T-helper 17 cell (primary cell): ENCODE measurements at places on chromosomes 3 and 15.

DNA sequence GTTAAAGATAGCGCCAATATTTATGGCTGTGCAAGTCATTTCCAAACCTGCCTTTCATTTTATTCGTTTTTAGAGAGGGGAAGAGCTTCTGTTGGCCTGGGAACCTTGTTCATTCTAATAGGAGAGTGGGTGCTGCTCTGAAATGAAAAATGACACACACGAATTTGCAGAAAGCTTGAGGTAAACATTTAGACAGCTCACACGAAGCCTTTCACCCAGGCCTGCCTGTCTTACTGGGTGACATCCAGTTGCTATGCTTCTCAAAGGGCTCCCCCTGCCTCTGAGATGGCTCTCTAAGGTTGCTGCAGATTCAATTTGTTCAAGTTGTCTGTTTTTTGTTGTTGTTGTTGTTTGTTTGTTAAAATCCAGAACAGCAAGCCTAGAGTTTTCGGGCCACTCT is 18.2 kb downstream of the PEX5L start:
- no peak for DNase-seq

GRCh38 chr3:175310046-175310445 is 450.9 kb downstream of the NAALADL2 start:
- DNase-seq: no peak

GRCh38 chr3:41682996-41683395 is 278.9 kb downstream of the ULK4 start:
- no peak for DNase-seq

GRCh38 chr3:168863561-168863960 is 767.8 kb upstream of the GOLIM4 start:
- no peak for DNase-seq

DNA sequence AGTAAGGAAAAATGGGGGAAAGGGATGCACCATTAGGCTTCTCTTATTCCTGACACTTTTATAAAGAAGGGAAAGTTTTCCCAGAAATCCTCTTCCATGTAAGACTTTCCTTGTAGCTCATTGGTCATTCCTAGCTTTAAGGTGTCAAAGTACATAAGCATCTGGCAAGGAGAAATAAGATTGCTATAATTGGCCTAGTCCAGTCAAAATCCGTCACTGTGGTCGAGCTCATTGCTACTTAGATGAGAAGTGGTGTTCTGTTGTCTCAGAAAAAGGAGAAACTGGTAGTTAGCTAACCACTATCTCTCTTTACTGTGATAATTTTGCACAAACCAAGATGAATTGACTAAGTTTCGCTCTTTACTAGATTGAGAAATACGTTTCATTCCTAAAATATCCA is 370.1 kb downstream of the CNTN4 start:
- DNase-seq: no peak

- DNase-seq: no peak
These were observed 16.9 kb upstream of the ALCAM start for GRCh38 chr3:105349684-105350387.

- DNase-seq: no peak
These were observed 74.4 kb upstream of the TMEM108 start for GRCh38 chr3:132963786-132964185.

DNA sequence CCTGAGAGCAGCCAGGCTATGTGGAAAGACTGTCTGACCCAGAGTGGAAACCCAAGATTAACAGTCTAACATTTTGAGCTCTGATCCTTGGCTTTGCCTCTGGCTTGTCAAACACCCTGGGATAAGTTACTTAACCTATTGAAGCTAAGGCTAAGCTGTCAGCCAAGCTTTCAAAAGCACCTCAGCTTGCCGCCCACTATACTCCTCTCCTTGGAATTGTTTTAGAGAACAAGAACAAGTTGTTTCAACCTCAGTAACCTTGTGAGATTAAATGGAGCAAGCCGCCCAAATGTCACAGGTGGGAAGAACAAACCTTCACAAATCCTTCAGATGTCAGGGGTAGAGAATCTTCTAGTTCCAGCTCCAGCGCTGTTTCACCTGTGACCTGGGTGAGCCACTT is 235.1 kb downstream of the RYR3 start:
- no peak for DNase-seq

- DNase-seq: no peak
These were observed 32.9 kb downstream of the CERS3 start for GRCh38 chr15:100495861-100496260.

DNA sequence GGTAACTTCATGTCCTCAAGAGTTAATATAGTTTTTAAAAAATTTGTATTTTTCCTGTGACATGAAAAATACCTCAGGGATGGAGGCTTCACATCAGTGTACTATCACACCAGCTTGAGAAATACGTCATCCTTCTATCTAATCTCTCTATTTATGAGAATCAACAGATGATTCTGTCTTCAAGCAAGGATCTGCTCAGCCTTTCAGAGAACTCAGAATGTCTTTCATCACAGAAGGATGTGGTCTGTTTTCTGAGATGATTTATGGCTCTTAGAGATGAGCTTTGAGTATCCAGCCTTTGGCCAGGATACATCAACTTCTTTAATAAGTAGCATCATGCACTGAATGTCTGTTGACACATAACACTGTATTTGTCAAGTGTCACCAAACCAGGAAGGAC is 193.9 kb downstream of the DTWD1 start:
- DNase-seq: no peak

DNA sequence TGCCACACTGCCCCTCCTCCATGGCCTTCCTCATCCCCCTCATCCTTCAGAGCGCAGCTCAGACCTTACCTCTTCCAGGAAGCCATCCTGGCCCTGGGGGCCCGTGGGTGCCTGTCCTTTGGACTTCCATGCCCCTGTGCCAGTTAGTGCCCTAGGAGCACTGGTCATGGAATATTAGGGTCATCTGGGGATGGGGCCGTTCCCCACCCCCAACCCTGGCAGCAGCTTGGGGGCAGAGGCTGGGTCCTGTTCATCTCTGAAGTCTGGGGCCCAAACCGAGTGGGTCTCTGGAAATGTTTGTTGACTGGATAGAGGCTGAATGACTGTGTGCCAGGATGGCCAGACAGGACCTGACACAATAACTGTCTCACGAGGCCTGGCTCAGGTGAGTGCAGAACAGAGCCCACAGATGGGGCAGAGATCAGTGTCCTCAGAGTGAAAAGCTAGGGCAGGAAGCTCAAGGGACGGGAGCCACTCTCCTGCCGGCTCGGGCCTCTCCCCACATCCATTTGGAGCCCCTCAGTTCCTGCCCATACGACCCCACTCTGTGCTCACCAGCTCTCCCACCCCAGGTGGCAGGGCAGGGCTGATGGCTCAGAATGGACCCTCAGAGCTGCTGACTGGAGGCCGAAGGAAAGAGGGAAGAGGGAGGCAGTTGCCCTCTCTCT is 62.5 kb downstream of the TLE3 start:
- DNase-seq: no peak

DNA sequence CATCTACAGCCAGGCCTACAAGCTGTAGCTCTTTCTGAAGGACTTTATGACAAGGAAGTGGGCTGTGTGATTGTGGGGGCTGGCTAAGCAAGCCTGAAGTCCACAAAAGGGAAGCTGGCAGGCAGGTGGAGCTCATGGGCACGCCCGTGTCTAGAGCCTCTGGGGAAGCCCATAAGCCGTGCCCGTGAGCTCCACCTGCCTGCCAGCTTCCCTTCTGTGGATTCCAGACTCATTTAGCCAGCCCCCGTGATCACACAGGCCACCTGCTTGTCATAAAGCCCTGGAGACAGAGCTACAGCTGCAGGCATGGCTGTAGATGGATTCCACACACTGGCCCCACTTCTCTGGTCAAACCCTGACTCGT is 15.2 kb downstream of the EFCC1 start:
- peak; percentile 35 for DNase-seq

GRCh38 chr15:43931790-43932435 is 105.1 kb downstream of the WDR76 start:
- DNase-seq: no peak

DNA sequence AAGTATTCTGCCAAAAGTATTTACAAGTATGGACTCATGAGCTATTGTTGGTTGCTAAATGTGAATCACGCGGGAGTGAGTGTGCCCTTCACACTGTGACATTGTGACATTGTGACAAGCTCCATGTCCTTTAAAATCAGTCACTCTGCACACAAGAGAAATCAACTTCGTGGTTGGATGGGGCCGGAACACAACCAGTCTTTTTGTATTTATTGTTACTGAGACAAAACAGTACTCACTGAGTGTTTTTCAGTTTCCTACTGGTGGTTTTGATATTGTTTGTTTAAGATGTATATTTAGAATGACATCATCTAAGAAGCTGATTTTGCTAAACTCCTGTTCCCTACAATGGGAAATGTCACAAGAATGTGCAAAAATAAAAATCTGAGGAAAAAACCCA is 30.3 kb downstream of the SYNM start:
- DNase-seq: no peak

DNA sequence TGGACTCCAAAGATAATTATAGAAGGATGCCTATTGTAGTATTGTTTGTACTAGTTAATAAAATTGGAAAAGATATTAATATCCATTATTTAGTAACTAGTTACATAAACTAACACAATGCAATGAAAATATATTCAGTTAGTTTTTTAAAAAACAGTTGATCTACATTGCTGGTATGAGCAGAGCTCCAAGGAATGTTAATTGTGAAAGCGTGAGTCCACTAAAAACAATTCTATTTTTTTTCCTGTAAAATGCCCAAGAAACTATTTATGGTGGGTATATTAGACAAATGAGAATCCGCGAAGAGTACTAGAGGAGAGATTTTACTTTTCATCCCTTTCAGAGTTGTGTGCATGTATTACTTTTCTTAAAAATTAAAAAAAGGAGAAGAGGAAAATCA is 104.3 kb downstream of the MCTP2 start:
- no peak for DNase-seq

- DNase-seq: no peak
These were observed 173.7 kb upstream of the CTDSPL start for GRCh38 chr3:37687966-37688365.

DNA sequence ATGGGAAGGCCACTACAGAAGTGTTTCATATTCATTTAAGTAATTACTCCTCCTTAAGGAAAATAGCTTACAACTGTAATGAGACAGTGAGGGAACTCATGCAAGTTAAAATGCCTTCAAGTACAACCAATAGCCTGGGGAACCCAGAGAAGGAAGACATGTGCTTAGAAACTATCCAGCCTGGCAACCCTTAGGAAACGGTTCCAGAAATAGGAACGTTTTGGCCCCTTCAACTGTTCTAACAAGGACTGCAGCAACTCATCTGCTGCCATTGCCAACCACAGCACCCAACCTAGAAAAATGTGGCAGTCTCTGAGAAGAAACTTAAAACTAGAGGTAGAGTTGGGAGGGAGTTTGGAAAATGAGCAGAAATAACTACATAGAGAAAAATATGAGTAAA is 147.5 kb upstream of the STRIT1 start:
- DNase-seq: no peak

DNA sequence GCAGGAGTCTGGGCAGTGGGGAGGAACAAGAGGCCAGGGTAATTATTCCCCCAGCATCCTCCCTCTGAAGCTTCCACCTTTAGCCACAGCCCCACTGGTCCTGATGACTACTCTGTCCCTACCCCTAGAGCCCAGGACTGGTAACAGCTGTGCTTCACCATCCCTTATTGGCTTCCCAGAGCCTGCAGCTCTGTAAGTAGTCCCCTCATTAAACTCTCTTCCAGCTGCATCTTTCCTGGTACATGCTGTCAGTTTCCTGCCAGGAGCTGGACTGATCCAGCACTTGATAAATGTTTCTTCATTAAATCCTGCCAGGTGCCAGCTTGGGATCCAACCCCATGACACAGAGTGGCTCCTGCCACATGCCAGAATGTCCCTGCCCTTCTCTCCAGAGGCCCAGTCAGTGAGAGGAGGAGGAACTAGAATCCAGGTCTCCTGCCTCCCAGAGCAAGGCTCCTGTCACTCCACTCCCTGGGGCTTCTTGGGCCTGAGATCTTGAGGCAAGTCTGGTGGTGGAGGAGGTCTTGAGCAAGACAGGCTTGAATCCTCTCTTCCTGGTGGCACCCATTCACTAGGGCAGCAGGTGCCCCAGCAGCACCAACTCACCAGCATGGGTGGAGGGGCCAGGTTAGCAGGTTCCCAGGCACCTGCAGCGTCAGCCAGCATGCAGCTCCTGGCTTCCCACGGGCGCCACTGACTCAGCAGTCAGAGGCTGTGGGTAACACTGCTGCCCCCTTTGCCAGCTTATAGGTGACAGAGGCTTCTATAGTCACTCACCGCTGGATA is 27.6 kb downstream of the FBXW12 start:
- no peak for DNase-seq

DNA sequence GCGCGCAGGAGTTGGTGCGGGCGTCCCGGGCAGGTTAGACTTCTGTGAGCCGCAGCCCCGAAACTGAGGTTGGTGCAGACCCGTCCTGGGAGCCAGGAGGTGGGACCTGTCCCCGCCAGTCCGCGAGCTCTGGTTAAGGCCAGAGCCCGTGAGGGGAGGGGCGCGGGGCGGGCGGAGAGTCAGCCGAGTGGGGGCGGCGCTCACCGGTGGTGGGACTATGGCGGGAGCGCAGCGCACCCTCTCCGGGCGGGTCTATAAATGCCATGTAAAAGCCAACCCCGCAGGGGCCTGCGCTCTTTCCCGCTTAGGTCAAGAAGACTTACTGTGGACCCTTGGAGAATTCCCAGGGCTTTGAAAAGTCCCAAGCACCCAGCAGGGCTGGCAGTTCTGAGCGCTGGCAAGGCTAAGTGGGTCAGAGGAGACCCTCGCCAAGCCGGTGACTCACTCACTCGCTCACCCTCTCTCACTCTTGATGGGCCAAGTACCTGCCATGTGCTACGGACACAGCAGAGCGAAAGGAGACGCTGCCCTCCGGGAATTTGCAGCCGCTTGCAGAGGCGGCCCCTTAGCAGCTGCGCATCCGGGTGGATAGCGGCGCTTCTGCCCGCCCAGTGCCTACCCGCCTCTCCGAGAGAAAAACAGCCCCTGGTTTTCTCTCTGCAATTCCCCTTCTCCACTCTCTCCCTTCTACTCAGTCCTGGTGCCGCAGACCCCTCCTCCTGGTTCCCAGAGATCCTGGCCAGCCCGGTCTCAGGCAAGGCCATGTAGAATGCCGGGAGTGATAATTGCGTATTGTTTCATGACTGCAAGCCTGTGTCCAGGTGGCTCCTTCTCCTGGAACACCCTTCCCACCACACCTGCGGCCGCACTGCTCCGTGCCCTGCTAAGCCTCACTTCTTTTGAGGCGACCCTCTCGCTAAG is at the start of gene ALDH1L1:
ALDH1L1 (minus strand) TSS at position 110 of the 921 bp plus-strand sequence. CDS start 19,607 bp downstream, outside the sequence.
- DNase-seq: no peak
